ENCODE measurements at places on chromosomes 6 and 20. TPM values are rescaled to one million over a fixed set of nuclear protein-coding genes. Genes with fewer than 3 reads are reported as not detected.

The MUC22 gene
- not detected for total RNA-seq

DNA sequence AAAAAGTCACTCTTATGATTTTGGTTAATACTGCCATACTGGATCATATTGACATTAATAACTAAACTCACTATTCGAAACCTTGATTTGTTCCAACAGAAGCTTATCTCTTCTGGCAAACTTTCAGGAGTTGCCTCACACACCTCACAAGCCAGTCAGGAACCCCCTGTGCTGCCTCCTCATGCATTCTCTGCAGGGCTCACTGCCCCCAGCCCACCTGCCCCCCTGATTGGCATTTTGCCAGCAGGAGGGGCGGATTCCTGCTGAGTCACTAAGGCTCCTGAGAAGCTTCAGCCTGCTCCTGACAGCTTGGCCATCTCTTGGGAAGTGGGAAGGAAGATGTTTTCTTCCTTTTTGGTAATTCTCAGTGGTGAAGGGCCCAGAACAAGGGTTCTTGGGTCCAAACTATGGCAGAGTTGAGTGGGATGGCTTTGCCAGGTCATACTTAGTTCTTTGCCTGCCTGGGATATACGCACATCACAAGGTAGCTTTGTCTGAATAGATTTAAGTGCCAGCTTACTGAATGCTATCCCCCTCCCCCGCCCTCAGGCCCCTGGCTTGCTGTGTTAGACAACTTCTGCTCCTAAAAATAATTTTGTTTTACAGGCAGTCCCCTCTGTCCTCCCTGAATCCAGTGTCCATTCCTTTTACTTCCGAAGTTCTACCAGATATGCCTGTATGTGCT lies 31.4 kb downstream of the SLC35F1 start:
- no peak for DNase-seq

DNA sequence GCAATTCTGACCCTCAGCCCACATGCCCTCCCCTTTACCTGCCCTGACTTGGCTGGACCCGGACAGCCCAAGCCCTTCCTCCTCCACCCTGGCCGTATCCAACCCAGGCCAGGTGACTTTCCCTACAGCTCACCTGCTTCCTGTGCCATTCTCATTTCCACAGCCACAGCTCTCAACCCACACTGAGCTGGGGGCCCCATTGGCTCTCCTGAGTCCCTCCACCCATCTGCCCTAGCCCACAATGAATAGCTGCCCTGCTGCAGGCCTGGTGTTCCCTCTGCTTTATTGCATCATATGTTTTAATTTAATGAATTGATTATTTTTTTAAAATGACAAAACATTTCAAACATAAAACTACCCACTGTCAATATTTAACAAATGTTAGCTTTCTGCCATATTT lies 118.5 kb upstream of the BACH2 start:
- no peak for DNase-seq

The NOTCH4 gene
- 66.1 TPM for total RNA-seq

DNA sequence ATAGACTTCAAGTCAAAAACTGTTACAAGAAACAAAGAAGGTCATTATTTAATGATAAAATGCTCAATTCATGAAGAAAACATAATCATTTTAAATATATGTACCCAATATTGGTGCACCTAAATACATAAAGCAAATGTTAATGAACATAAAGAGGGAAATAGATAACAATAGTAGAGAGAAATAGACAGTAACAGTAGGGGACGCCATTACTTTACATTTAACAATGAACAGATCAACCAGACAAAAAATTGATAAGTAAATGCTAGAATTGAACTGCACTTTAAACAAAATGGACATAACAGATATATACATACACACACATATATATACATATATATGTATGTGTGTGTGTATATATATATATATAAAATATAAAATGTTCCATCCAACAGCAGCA lies 37.4 kb downstream of the IL22RA2 start:
- DNase-seq, result no peak

DNA sequence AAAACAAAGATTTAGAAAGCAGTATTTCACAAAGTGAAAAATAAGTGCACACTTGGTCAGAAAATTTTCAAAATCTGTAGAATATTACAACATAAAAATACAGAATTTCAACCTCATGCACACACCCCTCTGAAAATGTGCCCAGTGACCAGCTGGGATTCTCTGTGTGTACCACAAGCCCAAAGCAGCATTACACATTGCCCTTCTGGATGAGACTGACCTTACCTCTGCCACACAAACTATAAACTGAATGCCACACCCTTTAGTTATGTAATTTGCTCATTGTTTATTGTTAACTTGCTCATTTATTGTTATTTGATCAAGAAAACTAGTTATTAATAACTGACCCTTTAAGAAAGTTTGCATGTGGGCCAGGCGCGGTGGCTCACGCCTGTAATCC lies 303.0 kb downstream of the FOXC1 start:
- no peak for DNase-seq

The BCAS1 gene
- total RNA-seq, result not detected

The MTFR2 gene
- total RNA-seq, result 6.4 TPM

The CALHM4 gene
- total RNA-seq, result not detected

GRCh38 chr20:348972-349841 lies 2.3 kb downstream of the NRSN2 start:
- DNase-seq, result no peak

GRCh38 chr6:117074672-117075071 lies 190.7 kb upstream of the VGLL2 start:
- no peak for DNase-seq

The TAAR6 gene
- not detected for total RNA-seq

The ADGB gene
- total RNA-seq, result not detected

- DNase-seq, result no peak
Observed at GRCh38 chr6:89553431-89553830, 85.1 kb downstream of the LYRM2 start.

Measured in glomerular endothelial cell (primary cell).